ENCODE measurements at places on chromosomes 7 and 10.

- DNase-seq, result no peak
Measured at GRCh38 chr7:138668229-138668596, 32.9 kb downstream of the SVOPL start.

DNA sequence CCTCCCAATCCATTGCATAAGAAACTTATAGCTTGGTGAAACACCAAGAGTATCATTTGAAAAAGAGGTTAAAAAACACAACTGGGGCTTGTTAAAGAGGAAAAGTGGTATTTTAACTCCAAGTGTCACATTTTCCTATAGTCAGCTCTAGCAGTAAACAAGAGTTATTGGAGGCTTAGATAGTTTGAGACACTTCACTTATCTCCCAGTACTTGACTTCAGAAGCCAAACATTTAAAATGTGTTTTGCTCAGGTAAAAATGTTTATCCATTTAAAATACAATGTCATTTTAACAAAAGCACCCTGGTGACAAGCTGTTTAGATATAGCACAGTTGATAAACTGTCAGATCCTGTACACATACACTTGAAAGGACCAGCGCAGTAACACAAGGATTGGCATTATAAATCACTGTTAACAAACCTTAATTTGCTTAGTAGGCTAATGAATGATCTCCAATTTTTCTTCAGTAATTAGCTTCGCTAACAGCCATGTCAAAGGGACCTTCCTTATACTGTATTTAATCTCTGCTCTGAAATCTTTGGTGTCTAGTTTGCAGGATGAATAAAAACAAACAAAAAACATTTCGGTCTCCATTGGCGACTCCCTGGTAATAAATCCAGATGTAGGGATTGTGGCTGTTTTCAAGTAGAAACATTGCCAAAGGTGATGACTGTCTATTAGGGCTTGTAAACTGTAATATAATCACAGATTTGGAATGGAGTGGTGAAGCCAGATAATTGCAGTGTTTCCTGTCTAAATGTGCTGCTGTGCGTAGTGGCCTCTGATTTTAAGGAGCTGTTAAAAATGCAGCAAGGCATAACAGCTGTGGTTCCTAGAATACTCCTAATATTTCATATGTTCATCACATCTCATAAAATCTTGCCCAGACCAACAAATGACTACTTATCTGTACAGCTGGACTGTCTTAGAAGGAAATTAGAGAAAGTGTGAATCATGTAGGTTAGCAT, 545.1 kb downstream of the AUTS2 start:
- DNase-seq, result peak; percentile 83

DNA sequence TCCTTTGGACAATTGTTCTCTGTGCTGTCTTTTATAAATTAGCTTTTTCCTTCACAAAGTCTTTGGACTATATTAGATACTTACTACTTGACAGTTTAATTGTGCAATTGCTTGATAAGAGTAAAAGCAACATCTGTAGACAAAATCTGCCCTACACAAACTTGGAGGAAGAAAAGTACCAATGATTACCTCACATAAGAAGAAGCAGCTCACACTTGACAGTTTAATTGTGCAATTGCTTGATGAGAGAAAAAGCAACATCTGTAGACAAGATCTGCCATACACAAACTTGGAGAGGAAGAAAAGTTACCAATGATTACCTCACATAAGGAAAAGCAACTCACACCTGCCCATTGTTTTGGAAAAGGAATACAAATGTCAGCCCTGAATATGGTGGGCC, 17.1 kb upstream of the SCIN start:
- DNase-seq, result no peak

DNA sequence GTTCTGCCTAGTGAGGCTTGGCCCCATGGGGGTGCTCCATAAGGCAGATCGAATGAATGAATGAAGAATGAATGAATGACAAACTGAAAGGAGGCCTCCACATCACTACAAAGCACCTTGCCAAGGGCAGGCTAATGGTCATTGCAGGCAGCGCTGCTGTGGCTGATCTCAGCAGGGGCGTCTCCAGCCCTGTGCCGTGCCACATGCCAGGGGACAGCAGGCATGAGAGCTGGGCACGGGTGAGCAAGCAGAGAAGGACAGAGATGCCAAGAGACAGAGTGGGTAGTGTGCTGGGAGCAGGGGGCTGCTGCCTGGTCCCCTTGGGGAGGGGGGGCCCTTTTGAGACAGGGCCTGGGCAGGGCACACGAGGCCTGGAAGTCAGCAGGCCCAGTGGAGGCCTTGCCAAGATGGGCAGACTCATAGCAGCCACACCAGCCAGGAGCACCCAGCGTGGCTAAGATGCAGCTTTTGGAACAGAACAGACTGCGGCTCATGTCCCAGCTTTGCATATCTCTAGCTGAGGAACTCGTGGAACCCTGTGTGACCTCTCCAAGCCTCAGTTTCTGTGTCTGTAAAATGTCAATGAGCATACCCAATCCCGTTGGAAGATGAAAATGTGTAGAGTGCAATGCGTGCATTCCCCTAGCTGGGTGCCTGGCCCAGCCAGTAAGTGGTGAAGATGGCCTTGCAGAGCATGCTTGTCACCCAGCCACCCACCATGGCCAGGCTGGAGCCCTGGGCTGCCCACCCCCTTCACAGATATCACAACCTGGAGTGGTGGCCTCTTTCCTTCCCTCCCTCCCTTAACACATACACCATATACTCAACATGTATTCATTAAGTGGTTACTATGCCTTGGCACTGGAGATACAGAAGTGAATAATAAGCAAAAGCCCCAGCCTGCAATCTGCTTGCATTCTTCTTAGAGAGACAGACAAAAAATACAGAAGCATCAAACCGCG, 61.1 kb upstream of the LRRC18 start:
- DNase-seq, result no peak

GRCh38 chr10:44879531-44879899, 31.6 kb upstream of the TMEM72 start:
- no peak for DNase-seq

DNA sequence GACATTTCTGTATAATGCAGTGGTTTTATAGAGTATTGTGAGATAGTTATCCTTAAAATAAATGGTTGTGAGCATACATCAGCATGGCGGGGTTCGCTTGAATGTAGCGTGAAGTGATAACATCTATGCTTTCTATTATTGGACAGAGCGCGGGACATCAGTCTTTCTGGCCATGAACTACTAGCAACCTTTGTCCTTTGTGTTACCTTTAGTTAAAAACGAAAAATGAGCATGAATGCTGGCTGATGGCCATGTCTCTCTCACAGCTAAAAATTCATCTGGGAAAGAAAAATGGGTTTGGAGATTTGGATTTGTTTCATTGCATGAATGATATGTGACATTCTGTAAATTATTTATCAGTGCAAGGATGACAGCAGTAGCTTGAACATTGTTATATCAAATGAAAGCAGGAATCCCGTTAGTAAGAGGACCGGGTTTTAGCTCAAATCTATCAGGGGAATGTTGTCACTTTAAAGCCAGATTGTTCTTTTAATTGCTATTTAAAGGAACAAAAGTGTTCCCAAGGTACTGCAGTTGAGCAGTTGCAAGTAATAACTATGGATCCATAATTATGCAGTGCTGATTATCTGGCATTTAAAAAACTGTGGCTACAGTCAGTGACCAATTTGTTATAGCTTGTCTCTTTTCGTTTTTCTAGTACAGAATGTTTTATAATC, 131.0 kb downstream of the KAT6B start:
- DNase-seq, result no peak

DNA sequence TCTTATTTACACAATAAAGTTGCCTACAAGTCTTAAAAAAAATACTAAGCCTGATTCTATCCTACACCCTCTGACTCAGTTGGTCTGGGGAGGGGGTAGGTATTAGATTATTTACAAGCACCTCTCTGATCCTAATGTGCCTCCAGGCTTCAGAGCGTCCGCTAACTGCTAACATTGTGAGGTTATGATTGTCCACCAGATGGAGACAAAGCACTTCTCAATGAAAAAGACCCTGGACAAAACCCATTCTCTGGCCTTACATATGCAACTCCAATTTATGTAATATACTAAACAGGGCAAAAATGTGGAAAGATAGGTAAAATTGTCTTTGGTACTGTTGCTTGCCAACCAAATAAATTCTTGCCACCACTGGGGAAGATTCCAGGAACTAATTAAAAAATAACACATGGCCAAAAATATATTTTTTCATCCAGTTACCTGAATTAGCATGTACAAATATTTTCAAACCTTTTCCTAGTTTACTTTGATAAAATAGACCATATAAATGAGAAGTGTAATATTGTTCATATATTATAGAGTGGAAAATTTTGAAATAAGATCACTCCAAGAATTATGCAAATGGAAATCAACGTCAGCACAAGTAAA, 92.4 kb downstream of the KIF20B start:
- peak; percentile 19 for DNase-seq

DNA sequence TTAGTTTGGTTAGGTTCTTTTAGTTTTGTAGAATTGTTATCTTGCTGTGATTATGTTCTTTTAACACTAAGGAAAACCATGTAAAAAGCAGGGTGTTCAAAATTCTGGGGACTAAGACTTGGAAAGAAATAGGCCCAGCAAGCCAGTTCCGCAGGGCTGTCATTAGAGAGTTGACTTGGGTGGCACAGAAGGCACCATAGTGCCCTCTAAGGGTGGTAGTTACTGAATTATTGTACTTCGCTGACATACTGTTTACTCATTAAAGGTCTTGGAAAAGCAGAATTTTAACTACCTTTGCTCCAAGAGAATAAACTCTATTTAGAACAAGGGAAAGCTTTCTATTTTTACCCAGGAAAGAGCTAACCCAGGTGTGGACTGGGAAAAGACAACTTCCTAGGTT, 86.5 kb downstream of the OTUD1 start:
- no peak for DNase-seq

GRCh38 chr7:127598318-127598717, 4.8 kb downstream of the FSCN3 start:
- no peak for DNase-seq

DNA sequence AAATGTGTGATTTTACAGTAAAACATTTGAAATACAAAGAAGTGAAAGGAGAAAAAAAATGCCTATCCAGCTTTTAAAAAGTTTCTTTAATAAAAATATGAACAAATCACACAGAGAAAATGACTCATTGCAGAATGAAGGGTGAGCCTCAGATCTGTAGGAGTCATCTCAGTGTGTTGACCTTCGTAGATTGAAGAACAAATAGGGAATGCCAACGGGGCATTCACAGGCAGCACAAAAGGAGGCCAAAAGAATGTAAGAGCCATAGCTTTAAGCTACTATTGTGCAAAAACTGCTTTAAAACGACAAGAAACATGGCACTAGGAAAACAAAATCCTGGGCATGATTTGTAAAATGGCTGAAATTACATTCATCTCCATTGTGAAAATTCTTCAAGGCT, 782.7 kb upstream of the CELF2 start:
- no peak for DNase-seq

DNA sequence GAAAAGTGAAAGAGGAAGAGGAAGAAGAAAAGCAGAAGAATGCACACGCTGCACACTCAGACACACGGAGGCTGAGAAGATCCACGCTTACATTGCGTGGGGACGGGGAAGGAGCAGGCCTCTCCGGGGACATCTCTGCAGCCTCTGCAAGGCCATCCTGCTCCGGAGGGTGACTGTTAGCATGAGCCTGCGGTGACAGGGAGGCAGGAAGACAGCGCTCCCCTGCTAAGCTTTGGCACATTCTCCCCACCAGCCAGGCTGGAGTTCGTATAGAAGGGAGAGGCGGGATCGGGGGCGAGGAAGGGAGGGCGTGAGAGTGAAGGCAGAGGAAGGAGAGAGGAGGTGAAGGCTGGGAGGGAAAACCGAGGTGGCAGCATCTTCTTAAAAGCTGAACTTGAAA, 366.0 kb upstream of the SHH start:
- no peak for DNase-seq

GRCh38 chr7:935164-935873, 19.2 kb downstream of the ADAP1 start:
- no peak for DNase-seq

DNA sequence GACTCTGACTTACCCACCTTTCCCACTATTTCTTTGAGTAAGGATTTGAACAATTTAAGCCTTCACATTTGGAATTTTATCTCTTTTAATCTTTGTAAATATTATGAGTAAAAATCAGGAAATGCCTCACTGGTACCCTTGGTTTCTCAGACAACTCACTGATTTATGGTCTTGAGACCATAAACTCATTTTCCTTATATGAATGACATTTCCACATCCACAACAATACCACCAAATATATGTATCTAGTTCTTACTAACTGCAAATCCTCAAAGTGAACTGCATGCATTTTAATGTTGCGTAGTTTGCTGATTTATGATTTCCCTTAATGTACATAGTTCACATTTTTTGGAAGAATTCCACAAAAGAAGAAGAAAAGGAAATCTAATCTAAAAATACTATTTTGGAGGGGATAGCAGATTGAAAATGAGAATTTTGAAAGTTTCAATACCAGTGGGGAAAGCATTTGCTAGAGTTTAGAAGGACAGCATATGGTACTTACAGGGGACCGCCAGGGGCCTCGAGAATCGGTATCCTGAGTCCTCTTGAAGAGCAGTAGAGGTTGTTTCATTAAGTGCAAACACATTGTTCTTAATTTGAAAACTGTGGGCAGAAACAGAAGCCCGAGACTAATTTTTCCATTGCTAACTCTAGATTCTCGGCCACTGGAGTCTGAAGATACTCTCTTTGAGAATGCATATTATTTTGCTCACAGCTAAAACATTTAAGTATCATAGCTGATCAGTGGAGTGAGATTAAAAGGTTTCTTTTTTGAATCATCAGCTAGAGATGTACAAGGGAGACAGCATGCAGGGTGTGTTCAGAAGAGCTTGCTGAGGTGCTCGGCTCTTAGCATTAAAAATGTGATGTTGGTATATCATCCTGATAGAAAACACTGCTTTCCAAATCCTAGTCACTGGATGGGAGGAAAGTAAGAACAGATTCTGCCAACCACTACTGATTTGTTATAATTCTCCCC, 964.0 kb downstream of the GATA3 start:
- no peak for DNase-seq
